Dorsolateral prefrontal cortex (tissue), 122 donors: ENCODE measurements at places on chromosomes 5 and 9. TPM values are rescaled to one million over a fixed set of nuclear protein-coding genes. Genes with fewer than 3 reads are reported as not detected.

DNA sequence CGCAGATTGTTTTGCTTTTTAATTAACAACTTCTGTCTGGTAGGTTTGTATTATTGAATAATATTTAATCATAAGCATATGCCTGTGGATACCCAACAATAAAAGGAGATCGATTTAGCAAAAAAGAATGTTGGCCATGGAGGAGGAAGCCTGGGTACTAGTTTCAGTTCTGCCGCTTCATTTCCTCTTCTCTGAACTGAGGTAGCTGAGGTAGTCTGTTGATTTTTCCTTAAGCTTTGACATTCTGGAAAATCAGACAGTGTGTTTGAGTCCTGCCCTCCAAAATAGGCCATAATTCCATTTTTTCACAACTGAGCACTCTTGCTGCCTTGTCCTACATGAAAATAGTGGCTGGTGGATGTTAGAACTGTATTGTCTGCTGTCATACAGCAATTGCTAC, 6.0 kb upstream of the GPR21 start:
- DNase-seq = no peak

GRCh38 chr9:72038408-72038807, 22.0 kb downstream of the C9orf57 start:
- no peak for DNase-seq

GRCh38 chr9:131366761-131367401, 27.0 kb upstream of the PRRC2B start:
- DNase-seq = no peak

The AMBP gene
- not detected for total RNA-seq
